ENCODE measurements at places on chromosomes 3 and 15. TPM values are rescaled to one million over a fixed set of nuclear protein-coding genes. Genes with fewer than 3 reads are reported as not detected.

DNA sequence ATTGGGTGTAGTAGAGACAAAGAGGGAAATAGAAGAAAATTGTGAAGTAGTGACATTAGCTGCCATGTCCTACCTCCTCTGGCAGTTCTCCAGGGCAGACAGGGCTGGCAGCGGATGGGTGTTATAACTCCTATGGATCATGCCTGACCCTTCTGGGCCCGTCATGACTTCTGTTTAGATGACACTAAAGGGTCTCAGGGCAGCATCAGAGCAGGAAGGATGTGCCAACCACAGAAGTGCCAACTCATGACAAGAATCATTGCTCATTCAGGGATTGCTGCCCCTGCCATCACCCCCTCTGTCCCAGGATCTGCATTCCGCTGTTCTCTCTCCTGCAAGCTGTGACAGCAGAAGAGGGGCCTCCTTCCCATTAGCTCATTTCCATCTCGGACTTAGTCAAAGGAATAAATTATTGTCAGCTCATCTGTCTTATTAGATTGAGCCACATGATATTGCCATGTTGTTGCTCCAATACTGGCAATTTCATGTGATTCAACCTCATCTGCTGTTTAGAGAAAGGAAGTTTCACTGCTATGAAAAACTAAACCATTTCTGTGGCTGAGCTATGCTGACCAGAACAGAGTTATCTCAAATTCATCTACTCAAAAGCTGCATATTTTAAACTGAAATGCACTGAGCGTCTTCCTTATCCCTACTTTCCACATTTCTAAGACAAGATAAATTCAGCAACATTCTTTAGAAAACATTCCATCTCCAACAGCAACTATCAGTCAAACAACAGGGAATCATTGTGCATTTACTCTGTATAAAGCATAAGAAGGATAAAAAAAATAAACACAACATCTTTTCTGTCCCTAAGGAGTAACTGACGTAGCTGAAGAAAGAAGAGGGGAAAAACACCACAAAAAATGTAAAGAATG, 271.6 kb downstream of the FHIT start:
- H3K27me3 ChIP-seq = no peaks in the 10 kb centered on the region
- DNase-seq = no peak
- no peak overlapping the region for H3K27ac ChIP-seq
- no peaks in the 10 kb centered on the region for H3K4me1 ChIP-seq
- H3K36me3 ChIP-seq = no peaks in the 10 kb centered on the region

GRCh38 chr3:137032465-137033120, 74.8 kb downstream of the IL20RB start:
- H3K4me3 ChIP-seq = peak overlapping the region; percentile 40
- H3K4me1 ChIP-seq = peaks cover 11% of the 10 kb centered on the region
- no peaks in the 10 kb centered on the region for H3K36me3 ChIP-seq
- peak; percentile 95 for DNase-seq
- H3K27ac ChIP-seq = no peak overlapping the region

- peaks cover 14% of the 10 kb centered on the region for H3K4me1 ChIP-seq
- no peak overlapping the region for H3K4me3 ChIP-seq
- DNase-seq = peak; percentile 54
These were observed 45.8 kb upstream of the FSIP1 start for GRCh38 chr15:39828374-39828931.

DNA sequence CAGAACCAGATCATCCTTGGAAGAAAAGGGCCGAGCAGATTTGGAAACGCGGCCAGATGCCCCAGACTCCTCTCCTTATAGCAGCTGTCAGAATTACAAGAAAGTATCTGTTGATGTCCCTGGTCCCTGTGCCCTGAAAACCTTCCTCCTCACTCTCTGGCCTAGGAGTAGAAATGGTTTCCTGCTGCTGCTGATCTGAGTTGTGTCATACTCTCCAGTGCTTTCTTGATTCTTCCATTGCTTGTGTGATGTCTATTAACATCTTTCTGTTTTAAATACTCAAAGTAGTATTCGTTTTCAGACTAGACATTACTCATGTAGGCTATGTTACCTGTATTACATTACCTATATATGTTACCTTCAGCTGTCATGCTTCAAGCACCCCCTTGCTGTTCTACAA, 26.8 kb upstream of the HERC1 start:
- H3K36me3 ChIP-seq = no peaks in the 10 kb centered on the region
- no peak overlapping the region for H3K4me3 ChIP-seq
- H3K27ac ChIP-seq = no peak overlapping the region

DNA sequence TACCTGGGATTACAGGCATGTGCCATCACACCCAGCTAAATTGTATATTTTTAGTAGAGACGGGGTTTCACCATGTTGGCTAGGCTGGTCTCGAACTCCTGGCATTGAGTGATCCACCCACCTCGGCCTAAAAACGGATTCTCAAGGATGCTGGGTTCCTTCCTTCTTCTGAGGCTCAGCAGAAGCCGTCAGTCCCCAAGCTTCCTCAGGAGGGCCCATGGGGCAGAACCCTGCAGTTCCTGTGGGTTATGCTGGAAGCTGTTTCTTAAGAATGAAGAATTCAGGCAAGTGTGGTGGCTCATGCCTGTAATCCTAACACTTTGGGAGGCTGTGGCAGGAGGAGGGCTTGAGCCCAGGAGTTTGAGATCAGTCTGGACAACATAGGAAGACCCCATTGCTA, 29.0 kb upstream of the ZNF710 start:
- no peaks in the 10 kb centered on the region for H3K27me3 ChIP-seq
- H3K4me1 ChIP-seq = no peaks in the 10 kb centered on the region
- DNase-seq = no peak
- H3K4me3 ChIP-seq = no peak overlapping the region
- no peak overlapping the region for H3K27ac ChIP-seq
- H3K36me3 ChIP-seq = no peaks in the 10 kb centered on the region

DNA sequence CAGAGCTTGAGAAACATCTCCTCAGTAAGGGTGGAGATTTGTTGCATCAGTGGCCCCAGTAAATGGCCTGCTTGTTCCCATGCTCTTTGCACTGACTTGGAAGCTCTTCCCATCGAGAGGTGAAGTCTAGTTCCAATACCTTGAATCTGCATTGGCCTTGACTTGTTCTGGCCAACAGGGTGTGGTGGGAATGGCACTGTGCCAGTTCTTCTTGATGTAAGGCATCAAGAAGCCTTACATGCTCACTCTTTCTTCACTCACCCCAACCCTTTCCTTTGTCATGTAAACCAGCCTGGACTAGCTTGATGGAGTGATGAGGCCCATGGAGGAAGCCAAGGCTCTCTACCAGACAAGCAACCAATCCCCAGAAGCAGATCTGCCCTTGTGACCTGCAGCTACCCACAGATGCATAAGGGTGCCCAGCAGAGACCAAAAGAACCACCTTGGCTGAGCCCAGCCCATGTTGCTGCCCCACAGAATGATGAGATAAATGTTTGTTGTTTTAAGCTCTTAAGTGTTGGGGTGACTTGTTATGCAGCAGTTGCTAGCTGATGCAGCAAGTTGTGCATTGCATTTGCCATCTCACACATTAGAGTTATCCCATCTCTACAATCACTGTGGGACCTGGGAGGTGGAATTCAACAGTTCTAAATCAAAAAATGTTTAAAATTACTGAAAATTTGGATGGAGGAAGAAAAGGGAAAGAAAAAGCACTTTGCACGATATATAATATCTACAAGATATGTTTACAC, 11.1 kb upstream of the MGLL start:
- DNase-seq = no peak
- no peaks in the 10 kb centered on the region for H3K27me3 ChIP-seq
- no peaks in the 10 kb centered on the region for H3K36me3 ChIP-seq
- peaks cover 11% of the 10 kb centered on the region for H3K4me1 ChIP-seq
- H3K4me3 ChIP-seq = no peak overlapping the region

GRCh38 chr3:4533489-4534443, 40.6 kb downstream of the ITPR1 start:
- H3K27ac ChIP-seq = no peak overlapping the region
- peak; percentile 50 for DNase-seq
- no peak overlapping the region for H3K4me3 ChIP-seq
- no peaks in the 10 kb centered on the region for H3K27me3 ChIP-seq

DNA sequence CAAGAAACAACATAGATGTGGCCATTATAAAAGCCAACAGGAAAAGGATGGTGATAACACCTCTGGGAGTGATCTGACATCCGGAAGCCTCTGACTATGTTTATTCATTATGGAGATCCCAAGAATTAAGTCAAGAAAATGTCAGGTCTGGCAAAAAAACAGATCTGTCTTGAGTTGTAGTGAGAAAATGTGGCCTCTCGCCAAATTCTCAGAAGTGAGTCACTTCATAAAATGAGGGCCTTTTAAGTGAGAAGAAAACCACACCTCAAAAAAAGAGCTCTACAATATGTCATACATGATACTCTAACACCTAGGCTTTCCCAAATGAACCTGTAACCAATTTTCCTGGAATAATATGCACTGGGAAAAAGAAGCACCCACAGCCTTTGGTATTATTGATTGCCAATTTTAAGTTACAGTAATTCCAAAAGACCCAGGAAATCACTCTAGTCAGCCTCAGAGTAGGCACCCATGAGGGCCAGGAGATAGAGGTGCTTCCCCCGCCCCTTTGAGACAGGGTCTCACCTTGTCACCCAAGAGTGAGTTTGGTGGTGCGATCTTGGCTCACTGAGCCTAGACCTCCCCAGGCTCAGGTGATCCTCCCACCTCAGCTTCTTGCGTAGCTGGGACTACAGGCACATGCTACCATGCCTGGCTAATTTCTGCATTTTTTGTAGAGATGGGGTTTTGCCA, 38.0 kb downstream of the CCR3 start:
- no peaks in the 10 kb centered on the region for H3K27me3 ChIP-seq
- H3K4me1 ChIP-seq = no peaks in the 10 kb centered on the region
- DNase-seq = no peak
- no peak overlapping the region for H3K4me3 ChIP-seq
- no peak overlapping the region for H3K27ac ChIP-seq

GRCh38 chr3:101391413-101391950, 71.1 kb upstream of the IMPG2 start:
- no peak for DNase-seq
- no peaks in the 10 kb centered on the region for H3K27me3 ChIP-seq
- no peak overlapping the region for H3K27ac ChIP-seq
- no peaks in the 10 kb centered on the region for H3K4me1 ChIP-seq

DNA sequence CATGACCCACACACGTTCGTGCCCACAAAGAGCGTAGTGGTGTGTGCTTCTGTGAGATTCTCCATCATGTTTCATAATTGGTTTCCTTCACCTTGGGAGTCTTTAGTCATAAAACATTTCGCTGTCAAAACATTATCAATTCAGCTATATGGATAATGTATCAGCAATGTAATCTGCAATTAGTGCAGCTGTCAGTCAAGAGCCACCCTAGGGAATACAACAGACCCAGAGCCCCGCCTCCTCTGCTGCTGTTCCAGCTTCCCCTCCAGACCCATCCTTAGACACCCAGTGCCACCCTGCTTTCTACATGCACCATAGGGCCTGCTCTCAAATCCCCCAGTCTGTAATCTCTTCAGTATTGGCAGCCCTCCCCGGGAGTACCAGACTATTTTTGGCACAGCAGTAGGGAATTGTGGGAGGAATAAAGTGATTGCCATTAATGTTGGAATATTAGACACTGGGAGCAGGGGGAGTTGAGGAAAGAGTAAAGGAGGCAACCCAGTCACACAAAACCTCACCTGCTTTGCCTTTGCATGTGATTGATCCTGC, 31.5 kb upstream of the C3orf80 start:
- no peaks in the 10 kb centered on the region for H3K27me3 ChIP-seq
- no peak overlapping the region for H3K4me3 ChIP-seq
- H3K27ac ChIP-seq = no peak overlapping the region
- no peak for DNase-seq
- no peaks in the 10 kb centered on the region for H3K4me1 ChIP-seq

Gene GOLGA8R
- total RNA-seq = not detected

Gene ZBBX
- total RNA-seq = 7.4 TPM

Gene LRRN1
- 57.9 TPM for total RNA-seq

Gene MOBP
- not detected for total RNA-seq

Data from neural progenitor cell (in vitro differentiated cells).